ENCODE measurements at places on chromosomes 1 and 21.

GRCh38 chr21:21688889-21689288 lies 690.7 kb downstream of the NCAM2 start:
- DNase-seq: peak; percentile 9

- DNase-seq: no peak
Observed at GRCh38 chr1:9426291-9426711, 113.0 kb upstream of the SLC25A33 start.

GRCh38 chr1:97089173-97089572 lies 367.6 kb downstream of the PTBP2 start:
- DNase-seq: no peak

- DNase-seq: no peak
Observed at GRCh38 chr1:81192647-81193642, 607.8 kb upstream of the ADGRL2 start.

GRCh38 chr1:193569983-193570269 lies 383.5 kb upstream of the B3GALT2 start:
- DNase-seq: no peak

All from NCI-H524 treated with DMSO at 0.1 percent for 48 hours (cell line).